ENCODE measurements at places on chromosomes 3 and 15. TPM values are rescaled to one million over a fixed set of nuclear protein-coding genes. Genes with fewer than 3 reads are reported as not detected.

DNA sequence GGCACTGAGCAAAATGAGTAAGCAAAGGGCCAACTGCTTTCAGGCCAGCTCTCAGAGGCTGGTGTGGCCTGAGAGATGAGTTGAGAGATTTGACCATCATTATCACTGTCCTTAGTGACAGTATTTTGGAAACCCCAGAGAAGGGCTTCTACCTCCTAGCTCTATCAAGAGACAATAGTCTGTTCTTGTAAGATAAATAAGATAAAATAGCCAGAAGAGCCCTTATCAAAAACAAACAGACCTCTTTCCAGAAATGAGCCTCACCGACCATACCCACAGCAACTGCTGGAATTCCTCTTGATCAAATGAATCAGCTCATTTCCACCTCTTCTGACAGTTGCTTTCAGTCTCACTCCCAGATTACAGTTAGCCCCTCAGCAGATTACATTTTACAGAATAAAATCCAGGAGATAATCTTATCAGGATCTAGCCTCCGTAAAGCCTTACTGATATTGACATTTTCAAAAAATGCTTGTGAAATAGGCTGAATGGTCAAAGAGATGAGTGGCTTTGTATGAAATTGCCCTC is 4.5 kb downstream of the HDC start:
- no peak for DNase-seq

- no peak for DNase-seq
Measured at GRCh38 chr3:111862974-111863373, 3.9 kb downstream of the PHLDB2 start.

- no peak for DNase-seq
Measured at GRCh38 chr15:31341071-31341470, 14.4 kb downstream of the KLF13 start.

DNA sequence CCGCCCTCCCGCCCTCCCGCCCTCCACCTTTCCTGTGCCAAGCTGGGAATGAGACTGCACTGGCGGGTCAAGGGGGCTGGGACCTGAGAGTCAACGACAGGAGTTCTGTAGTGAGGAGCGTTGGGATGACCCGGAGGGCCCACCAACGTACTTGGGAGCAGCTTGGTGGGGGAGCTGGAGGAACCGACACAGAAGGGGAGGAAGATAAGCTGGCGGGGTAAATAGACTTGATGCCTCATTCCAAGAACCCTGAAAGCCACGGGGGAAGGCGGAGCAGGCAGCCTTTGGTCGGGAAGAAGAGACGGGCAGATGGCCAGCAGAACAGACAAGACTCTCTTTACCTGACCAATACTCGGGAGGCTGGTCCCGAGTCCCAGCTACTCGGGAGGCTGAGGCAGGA is 277 bp downstream of the FMN1 start:
- no peak for DNase-seq

DNA sequence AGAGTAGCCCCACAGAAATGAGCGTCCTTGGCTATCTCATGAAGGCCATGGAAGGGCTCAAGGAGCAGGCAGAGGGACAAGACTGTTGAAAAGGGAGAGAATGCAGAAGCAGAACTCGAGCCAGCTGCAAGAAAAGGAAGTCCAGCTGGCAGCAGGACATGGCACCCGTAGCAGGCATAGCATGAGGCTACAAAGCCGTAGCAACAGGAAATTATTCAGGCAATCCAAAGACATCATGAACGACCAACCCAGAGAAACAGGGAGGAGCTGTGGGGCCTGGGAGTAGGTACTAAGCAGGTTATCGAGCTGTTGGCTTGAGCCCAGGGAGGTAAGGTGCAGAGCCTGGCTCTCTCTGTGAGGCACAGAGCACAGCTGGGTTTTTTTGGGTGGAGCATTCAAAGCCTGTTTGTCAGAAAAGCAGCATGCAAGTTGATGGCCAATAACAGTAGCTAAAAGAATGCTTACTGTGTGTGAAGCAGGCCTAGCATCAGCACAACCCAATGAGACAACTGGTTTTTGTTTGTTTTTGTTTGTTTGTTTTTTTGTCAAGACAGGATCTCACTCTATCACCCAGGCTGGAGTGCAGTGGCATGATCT is 144.0 kb upstream of the SMAD3 start:
- DNase-seq: no peak

- DNase-seq: no peak
Measured at GRCh38 chr15:51390241-51390965, 48.9 kb downstream of the GLDN start.

C3orf22 gene
- total RNA-seq: not detected

AP2M1 gene
- total RNA-seq: 318 TPM

GRK7 gene
- not detected for total RNA-seq

AMOTL2 gene
- 53.9 TPM for total RNA-seq

NLGN1 gene
- total RNA-seq: 10.5 TPM
